Sigmoid colon (tissue), 7 donors: ENCODE measurements at places on chromosomes 11 and 22. TPM values are rescaled to one million over a fixed set of nuclear protein-coding genes. Genes with fewer than 3 reads are reported as not detected.

DNA sequence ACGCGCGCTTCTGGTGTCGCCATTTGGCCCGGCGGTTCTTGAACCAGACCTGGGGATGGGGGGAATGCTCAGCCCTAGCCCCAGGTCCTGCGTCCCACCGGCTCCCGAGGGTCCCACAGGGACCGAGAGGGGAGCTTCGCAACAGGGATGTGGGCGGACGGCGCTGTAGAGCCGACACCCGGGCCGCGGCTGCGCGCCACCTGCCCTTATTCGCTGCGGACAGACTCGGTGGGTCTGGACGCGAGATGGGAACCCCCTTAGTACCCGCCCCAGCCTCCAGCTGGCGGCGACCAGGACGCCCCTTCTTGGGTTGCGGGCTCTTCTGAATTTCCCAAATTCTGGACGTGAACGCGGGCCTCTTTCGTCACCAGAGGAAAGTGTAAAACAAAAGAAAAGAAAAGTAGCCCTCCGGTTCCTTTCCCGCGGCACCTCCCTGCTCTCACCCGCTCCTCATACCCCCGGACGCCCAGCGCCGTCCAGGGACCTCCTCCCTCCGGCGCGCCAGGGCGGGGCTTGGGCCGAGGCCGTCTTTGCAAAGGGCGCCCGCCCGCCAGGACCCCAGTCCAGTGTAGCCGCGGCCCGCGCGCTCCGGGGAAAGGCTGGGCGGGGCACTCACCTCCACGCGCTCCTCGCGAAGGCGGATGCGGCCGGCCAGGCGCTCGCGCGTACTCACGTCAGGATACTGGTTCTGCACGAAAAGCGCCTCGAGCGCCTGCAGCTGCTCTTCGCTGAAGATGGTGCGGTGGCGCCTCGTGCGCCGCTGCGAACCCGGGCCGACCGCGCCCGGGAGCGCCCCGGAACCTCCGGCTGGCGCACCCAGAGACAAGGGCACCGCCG lies 827 bp downstream of the GSC2 start:
- H3K4me3 ChIP-seq = peak overlapping the region; percentile 29
- DNase-seq = no peak
- H3K4me1 ChIP-seq = no peaks in the 10 kb centered on the region
- no peak overlapping the region for H3K27ac ChIP-seq

Gene OR52A1
- total RNA-seq = not detected

- no peak for DNase-seq
- H3K27me3 ChIP-seq = no peaks in the 10 kb centered on the region
- no peak overlapping the region for H3K4me3 ChIP-seq
- no peaks in the 10 kb centered on the region for H3K4me1 ChIP-seq
- H3K27ac ChIP-seq = no peak overlapping the region
Measured at GRCh38 chr11:95318498-95318897, 87.5 kb upstream of the SESN3 start.

GRCh38 chr11:134138376-134138775 lies 69.5 kb downstream of the JAM3 start:
- no peaks in the 10 kb centered on the region for H3K36me3 ChIP-seq
- no peak for DNase-seq
- no peaks in the 10 kb centered on the region for H3K27me3 ChIP-seq
- no peak overlapping the region for H3K27ac ChIP-seq

DNA sequence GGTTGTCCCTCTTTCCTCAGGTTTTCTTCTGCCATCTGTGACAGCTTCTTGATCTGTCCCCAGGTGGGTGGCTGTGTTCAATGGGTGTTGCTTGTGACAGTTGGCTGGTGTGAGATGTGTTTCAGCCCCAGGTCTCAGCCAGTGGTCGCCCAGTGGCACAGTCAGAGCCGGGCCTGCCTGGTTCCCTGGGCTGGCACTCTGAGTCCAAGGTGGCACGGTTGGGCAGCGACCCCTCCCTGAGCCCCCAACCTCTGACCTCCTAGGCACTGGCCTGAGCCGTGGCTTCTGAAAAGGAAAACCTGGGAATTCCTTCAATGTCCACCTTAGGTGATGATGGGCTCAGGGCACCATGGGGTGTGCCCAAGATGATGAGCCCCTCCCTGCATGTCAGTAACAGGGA lies 14.0 kb upstream of the PRODH start:
- DNase-seq = peak; percentile 52
- H3K36me3 ChIP-seq = no peaks in the 10 kb centered on the region
- no peak overlapping the region for H3K27ac ChIP-seq
- H3K27me3 ChIP-seq = no peaks in the 10 kb centered on the region
- no peak overlapping the region for H3K4me3 ChIP-seq

DNA sequence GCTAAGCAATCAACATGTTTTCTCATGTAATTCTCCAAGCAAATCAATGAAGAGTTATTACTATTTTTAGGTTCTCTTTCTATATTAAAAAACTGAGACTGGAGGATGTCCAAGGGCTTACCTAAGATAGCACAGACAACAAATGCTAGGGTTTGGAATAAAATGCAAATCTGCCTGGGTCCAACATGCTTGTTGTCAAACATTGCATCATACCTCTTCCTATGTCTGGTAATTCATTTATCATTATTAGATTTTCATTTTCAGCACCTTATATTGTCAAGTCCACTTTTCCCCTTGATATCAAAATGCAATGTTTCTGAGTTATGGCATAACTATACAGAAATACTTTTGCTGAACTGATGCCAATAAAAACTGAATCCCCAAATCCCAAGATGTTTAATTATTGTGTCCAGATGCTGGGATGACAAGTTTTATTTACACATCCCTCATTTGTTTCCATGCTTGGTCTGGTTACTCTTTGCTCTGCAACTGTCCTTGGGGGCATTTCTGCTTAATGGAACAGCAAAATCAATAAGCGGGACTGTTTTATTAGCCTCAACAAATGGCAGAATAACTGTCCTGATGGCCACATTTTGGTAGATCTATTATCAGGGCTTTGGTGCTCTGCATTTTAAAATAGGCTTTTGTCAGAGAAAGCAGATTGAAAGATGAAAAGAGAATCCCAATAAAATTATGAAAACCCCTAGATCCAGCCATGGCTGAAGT lies 86.0 kb downstream of the C11orf87 start:
- H3K36me3 ChIP-seq = no peaks in the 10 kb centered on the region
- H3K4me3 ChIP-seq = no peak overlapping the region
- H3K4me1 ChIP-seq = no peaks in the 10 kb centered on the region
- H3K27ac ChIP-seq = no peak overlapping the region
- no peak for DNase-seq

DNA sequence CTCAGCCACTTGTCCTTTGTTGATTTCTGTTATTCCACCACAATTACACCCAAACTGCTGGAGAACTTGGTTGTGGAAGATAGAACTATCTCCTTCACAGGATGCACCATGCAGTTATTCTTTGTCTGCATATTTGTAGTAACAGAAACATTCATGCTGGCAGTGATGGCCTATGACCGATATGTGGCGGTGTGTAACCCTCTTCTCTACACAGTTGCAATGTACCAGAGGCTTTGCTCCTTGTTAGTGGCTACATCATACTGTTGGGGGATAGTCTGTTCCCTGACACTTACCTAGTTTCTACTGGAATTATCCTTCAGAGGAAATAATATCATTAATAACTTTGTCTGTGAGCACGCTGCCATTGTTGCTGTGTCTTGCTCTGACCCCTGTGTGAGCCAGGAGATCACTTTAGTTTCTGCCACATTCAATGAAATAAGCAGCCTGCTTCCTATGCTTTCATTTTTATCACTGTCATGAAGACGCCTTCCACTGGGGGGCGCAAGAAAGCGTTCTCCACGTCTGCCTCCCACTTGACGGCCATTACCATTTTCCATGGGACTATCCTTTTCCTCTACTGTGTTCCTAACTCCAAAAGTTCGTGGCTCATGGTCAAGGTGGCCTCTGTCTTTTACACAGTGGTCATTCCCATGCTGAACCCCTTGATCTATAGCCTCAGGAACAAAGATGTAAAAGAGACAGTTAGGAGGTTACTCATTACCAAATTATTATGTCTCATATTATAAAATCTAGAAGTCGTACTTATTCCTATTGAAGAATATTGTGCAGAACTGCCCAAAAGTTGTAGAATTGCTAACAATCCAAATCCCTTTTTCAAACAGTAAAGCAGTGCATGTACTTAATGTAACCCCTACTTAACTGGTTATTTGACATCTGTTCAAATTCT lies 53.2 kb downstream of the OR4C6 start:
- H3K27ac ChIP-seq = no peak overlapping the region
- no peak for DNase-seq
- no peaks in the 10 kb centered on the region for H3K4me1 ChIP-seq
- no peak overlapping the region for H3K4me3 ChIP-seq
- no peaks in the 10 kb centered on the region for H3K27me3 ChIP-seq

Gene KDM4E
- not detected for total RNA-seq

- H3K27me3 ChIP-seq = no peaks in the 10 kb centered on the region
- H3K27ac ChIP-seq = peak overlapping the region; percentile 99
- no peaks in the 10 kb centered on the region for H3K4me1 ChIP-seq
- no peaks in the 10 kb centered on the region for H3K36me3 ChIP-seq
- no peak overlapping the region for H3K4me3 ChIP-seq
Measured at GRCh38 chr11:65560555-65561418, 2.6 kb upstream of the LTBP3 start.

Gene ABCC8
- 6.0 TPM for total RNA-seq

- no peak overlapping the region for H3K4me3 ChIP-seq
- H3K4me1 ChIP-seq = peaks cover 11% of the 10 kb centered on the region
- no peaks in the 10 kb centered on the region for H3K36me3 ChIP-seq
- DNase-seq = no peak
Measured at GRCh38 chr11:1542267-1542666, 29.8 kb downstream of the DUSP8 start.

Gene MTNR1B
- not detected for total RNA-seq

- H3K27me3 ChIP-seq = no peaks in the 10 kb centered on the region
- H3K27ac ChIP-seq = peak overlapping the region; percentile 92
- H3K4me3 ChIP-seq = peak overlapping the region; percentile 10
- peak; percentile 98 for DNase-seq
- no peaks in the 10 kb centered on the region for H3K4me1 ChIP-seq
- no peaks in the 10 kb centered on the region for H3K36me3 ChIP-seq
Measured at GRCh38 chr22:46006379-46007002, 29.5 kb upstream of the WNT7B start.

DNA sequence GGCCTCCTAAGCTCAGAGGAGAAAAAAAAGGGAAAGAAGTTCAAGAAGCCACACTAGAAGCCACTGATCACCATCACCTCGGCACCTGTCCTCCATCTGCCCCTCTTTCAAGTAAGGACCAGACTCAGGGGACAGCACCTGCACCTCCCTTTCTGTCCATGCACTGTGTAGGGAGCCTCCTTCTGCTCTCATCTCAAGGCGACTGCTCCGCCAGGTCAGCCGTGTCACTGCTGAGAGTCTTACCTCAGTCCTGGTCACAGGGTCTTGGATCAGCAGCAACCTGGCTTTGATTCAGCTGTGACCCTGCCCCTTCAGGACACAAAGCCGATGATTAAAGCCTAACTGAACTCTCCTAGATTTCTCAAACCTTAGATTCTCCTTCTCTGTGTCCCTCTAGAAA lies 101.5 kb downstream of the ZNF280B start:
- no peak overlapping the region for H3K4me3 ChIP-seq
- no peaks in the 10 kb centered on the region for H3K36me3 ChIP-seq
- no peak for DNase-seq
- H3K27me3 ChIP-seq = no peaks in the 10 kb centered on the region
- H3K4me1 ChIP-seq = no peaks in the 10 kb centered on the region

DNA sequence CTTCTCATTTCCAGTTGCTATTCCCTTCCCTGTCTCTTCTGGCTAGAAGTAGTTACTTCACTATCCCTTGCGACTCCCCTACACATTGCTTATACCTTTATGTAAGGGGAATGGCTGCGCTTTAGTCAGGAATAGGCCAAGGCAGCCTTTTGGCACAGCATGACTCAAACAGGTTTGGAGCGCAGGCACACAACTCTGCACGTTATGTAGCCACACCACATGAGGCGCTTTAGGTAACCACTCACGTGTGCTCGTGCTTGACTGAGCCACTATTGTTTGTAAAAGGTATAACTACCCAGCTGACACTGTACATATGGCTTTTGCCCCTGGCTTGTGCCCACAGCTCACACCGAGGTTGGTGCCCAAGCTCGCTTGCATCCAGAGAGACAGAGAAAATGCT lies 46.7 kb upstream of the LIPT2 start:
- no peaks in the 10 kb centered on the region for H3K4me1 ChIP-seq
- no peaks in the 10 kb centered on the region for H3K27me3 ChIP-seq
- H3K36me3 ChIP-seq = no peaks in the 10 kb centered on the region
- no peak for DNase-seq

DNA sequence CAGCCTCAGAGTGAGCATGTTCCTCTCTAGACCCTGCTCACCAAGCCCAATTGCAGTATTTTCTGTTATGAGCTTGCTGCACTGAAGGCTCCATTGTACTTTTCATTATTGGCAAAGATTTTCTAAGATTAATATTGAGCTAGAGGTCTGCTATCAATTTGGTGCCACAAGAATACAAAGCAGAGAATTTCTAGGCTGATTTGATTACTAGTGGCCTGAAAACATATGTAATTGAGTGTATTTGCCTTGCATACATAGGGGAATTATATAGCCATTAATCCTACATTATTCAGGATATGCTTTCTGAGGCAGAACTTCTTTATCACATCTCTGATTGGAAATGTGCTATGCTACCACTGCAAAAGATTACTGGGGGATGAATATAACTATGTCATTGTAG lies 322.9 kb upstream of the ZC3H12C start:
- no peaks in the 10 kb centered on the region for H3K36me3 ChIP-seq
- H3K4me3 ChIP-seq = no peak overlapping the region
- H3K4me1 ChIP-seq = no peaks in the 10 kb centered on the region
- DNase-seq = no peak
- H3K27ac ChIP-seq = no peak overlapping the region
- no peaks in the 10 kb centered on the region for H3K27me3 ChIP-seq

Gene PNPLA3
- not detected for total RNA-seq

Gene OR51B4
- not detected for total RNA-seq

DNA sequence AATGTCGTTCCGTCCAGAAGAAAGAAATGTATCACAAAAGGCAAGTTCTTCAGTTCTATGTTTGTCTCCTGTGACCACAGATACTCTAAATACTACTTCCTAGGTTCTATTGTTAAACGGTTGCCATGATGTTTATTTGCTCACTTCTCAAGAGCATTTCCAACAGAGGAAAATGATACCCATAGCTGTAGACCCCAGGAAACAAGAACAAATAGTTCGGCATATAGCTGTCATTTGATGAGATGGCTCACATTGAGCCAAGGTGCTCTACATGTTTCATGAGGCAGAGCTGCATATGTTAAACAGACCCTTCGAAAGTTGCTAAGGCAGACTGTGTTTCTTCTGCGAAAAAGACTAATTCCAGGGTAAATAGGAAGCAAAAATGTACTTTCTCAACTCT lies 15.4 kb upstream of the ANGPTL5 start:
- no peak overlapping the region for H3K27ac ChIP-seq
- H3K4me1 ChIP-seq = no peaks in the 10 kb centered on the region

Gene CRYBA4
- total RNA-seq = not detected

DNA sequence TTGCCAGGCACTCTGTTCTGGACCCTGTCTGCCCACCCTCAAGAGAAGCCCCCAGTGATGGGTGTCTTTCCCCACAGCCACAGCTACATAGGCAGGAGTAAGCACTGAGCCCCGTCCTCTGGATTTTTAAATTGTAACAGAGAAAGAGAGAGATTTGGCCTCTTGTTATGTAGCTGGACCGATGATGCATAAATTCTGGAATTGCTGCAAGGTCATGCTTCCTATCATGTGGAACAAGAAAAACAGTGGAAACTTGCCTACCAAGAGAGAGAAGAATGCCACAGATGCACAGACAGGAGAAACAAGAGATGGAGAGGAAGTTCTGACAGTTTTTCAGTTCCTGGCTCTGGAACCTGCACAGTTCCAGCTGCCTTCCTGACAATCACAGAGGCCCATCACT lies 150.2 kb downstream of the ETS1 start:
- H3K4me3 ChIP-seq = no peak overlapping the region
- no peaks in the 10 kb centered on the region for H3K27me3 ChIP-seq
- no peaks in the 10 kb centered on the region for H3K4me1 ChIP-seq
- DNase-seq = no peak
- no peak overlapping the region for H3K27ac ChIP-seq

- no peak overlapping the region for H3K27ac ChIP-seq
- no peak for DNase-seq
- no peak overlapping the region for H3K4me3 ChIP-seq
Measured at GRCh38 chr22:32043391-32043790, 330 bp downstream of the SLC5A1 start.
